ENCODE measurements at places on chromosomes 6 and 20.

DNA sequence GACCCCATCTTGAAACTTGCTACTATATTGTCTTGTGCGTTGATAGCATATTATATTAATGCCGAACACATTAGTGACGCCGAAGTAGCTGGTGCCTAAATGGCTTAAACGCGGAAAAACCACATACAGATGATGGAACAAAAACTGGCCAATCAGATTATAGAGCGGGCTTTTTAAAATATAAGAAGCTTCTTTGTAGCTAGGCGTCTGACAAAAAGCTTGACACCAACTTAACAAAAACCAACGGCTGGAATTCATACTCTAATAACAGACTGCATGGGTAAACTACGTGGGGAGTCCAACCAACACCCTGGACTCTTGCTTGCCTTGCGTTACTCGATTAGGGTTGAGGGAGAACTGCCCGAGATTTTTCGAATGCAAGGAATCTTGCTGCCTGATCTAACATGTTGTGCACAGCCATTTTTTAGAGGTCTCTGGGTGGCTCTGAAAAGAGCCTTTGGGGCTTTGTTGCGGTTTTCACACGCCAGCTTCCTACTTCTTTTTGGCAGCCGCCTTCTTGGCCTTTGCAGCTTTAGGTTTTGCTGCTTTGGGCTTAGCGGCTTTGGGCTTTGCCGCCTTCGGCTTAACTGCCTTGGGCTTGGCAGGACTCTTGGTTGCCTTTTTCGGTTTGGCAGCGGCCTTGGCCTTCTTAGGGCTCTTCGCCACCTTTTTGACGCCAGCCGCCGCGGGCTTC is 45.7 kb downstream of the OR2B2 start:
- DNase-seq = peak; percentile 69

GRCh38 chr6:5744497-5744896 is 262.2 kb downstream of the NRN1 start:
- no peak for DNase-seq

GRCh38 chr20:9397928-9398327 is 116.5 kb upstream of the LAMP5 start:
- no peak for DNase-seq

DNA sequence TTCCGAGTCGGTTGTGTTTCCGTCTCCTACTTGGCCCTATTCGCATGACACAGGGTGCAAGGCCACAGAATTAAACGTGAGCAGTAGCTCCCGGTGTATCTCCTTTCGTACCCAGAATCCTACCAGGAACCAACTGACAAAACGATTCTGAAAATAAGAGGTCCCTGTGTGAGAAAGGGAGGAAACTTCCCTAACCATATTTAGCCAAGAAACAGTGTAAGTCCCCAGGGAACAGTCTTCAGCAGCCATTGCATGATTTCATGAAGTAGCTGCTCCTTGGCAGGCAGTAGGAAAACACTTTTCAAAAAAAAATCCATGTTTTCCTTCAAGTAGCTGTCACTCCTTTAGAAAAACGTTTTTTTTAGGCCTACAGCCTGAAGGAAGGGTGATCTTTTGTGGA is 46.9 kb downstream of the PDE10A start:
- DNase-seq = no peak

GRCh38 chr20:32980990-32981389 is 23.2 kb downstream of the SUN5 start:
- DNase-seq = no peak

GRCh38 chr6:35765739-35766138 is 10.7 kb upstream of the CLPSL2 start:
- no peak for DNase-seq

DNA sequence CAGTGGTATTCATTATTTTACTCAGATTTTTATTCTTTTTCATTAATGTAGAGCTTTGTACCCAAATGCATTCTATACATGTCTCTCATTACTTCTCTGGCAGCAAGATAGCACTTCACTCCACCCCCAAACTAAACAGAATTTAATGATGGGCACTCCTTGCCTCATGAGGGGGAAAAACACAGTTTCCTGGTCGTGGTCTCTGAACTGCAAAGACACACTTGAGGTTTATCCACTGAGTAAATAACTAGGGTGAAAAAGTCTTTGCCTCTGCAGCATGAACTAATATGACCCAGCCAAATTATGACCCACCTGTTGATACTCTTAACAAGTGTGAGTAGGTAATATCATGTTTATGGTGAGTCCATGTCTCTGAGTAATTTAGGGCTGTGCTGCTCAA is 785.2 kb upstream of the FLRT3 start:
- no peak for DNase-seq

Measured in right forelimb (tissue), 1 donor.